Osteoblast (primary cell): ENCODE measurements at places on chromosomes 2 and 18. TPM values are rescaled to one million over a fixed set of nuclear protein-coding genes. Genes with fewer than 3 reads are reported as not detected.

DNA sequence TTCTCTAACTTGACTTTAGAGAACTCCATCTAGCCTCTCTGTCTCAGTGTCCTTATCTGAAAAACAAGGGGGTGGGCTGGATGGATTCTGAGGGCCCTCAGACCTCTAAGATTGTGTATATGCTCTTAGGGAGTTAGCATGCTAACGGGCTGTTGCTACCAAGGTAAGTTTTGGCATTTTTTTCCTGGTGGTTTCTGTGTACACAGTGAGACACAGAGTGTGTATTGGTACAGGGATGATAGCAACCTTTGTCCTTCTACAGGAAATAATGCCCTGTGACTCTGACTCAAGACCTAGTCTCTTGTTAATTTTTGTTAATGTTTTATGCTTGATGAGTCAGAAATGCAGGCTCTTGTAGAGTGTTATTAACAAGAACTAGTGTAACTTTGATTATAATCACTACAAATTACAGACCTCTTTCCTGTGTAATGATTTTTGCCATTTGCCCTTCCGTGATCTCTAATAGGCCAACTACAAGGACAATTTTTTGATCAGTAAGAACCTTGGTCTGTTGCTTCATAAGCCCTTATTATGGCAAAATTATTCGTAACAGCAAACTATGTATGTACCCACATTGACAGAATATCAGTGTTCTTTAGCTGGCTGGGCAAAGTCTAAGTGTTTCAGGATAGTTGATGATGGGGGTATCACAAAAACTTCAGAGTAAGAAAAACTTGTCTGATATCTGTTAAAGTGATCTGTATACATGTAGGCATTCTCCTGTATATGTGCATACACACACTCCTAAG, 89.7 kb downstream of the SPTBN1 start:
- H3K4me3 ChIP-seq: no peak overlapping the region
- H3K27me3 ChIP-seq: no peaks in the 10 kb centered on the region
- peaks cover 9% of the 10 kb centered on the region for H3K4me1 ChIP-seq

Gene KLF7
- 31.1 and 38.9 TPM in 2 replicates for total RNA-seq

DNA sequence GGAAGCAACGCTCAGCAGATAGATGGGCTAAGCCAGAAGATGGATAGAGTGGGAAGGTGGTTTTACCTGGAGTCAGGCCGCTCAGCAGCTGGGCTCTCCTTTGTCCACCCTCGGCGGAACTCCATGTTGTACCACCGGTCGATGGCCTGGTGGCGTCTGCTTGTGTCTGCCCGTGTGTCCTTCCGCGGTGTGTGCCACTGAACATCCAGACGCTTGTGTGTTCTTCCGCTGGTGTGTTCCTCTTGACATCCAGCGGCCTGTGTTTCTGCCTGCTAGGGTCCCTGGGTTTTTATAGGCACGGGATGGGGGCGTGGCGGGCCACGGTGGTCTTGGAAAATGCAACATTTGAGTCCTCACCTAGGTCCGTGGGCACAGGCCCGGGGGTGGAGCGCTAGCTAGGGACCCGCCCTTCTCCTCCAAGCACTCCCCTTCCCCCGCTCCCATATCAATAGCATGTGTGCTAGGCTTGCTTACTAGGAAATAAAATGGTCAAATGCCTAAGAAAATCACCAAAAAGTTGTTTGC, 1431.7 kb upstream of the ACVR2A start:
- no peak for DNase-seq
- H3K4me3 ChIP-seq: no peak overlapping the region
- no peaks in the 10 kb centered on the region for H3K27me3 ChIP-seq
- H3K4me1 ChIP-seq: no peaks in the 10 kb centered on the region

DNA sequence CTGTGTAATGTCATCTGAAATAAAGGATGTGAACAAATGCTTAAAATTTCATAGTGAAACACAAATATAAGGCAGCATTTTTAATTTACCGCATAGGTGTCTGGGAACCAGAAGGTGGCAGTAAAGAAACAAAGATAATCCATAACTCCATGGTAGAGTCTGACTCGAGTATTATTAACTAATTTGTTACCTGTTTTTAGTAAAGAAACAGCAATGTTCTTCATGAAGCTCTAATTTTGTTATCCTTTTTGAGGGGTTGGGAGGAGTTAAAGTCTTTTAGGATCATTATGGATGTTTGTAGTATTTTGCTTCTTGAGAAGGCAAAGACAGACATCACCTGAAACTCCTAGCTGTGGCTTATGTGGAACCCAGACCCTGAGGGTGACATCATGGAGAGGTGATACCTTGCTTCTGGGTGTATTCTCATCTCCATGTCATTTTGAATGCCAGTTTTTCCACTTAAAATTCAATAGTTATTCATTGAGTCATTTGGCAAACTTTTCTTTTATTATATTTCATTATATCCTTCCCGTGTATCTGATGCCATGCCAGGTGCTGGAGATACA, 286.2 kb upstream of the EPAS1 start:
- H3K27ac ChIP-seq: no peak overlapping the region
- no peaks in the 10 kb centered on the region for H3K27me3 ChIP-seq
- DNase-seq: peak; percentile 76
- no peaks in the 10 kb centered on the region for H3K36me3 ChIP-seq
- no peak overlapping the region for H3K4me3 ChIP-seq

- H3K4me1 ChIP-seq: peaks cover 18% of the 10 kb centered on the region
- H3K4me3 ChIP-seq: peak overlapping the region; percentile 54
- peak; percentile 91 for DNase-seq
- peak overlapping the region; percentile 92 for H3K27ac ChIP-seq
Observed at GRCh38 chr18:12048827-12049175, 44.8 kb upstream of the ANKRD62 start.

Gene CPO
- not detected in 2 replicates for total RNA-seq

DNA sequence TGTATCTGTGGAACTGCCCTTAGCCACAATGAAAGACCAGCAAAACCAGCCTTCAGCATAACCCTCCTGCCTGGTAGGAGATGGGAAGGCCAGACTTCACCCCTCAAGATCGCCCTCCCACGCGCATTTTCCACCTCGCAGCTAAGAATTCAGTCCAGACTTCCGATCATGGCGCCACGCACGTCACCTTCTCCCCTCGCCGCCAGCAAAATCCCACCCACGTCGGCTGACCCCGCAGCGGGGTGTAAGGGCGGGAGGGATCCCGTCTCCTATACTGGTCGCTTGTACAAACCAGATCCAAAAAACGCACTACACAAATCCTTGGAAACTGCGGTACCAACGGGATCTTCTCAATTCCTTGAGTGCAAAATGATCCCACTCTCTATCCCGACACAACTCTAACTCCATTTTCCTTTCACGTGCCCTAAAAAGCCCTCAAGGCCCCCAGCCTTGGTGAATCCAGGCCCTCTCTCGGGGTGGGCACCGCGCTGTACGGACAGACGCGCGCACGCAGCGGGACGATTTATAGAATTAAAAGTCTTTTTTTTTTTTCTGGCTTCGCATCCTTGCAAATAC, 1.0 kb upstream of the BMPR2 start:
- peak overlapping the region; percentile 98 for H3K4me3 ChIP-seq
- no peaks in the 10 kb centered on the region for H3K27me3 ChIP-seq
- peaks cover 14% of the 10 kb centered on the region for H3K4me1 ChIP-seq
- peak overlapping the region; percentile 97 for H3K27ac ChIP-seq
- H3K36me3 ChIP-seq: no peaks in the 10 kb centered on the region

DNA sequence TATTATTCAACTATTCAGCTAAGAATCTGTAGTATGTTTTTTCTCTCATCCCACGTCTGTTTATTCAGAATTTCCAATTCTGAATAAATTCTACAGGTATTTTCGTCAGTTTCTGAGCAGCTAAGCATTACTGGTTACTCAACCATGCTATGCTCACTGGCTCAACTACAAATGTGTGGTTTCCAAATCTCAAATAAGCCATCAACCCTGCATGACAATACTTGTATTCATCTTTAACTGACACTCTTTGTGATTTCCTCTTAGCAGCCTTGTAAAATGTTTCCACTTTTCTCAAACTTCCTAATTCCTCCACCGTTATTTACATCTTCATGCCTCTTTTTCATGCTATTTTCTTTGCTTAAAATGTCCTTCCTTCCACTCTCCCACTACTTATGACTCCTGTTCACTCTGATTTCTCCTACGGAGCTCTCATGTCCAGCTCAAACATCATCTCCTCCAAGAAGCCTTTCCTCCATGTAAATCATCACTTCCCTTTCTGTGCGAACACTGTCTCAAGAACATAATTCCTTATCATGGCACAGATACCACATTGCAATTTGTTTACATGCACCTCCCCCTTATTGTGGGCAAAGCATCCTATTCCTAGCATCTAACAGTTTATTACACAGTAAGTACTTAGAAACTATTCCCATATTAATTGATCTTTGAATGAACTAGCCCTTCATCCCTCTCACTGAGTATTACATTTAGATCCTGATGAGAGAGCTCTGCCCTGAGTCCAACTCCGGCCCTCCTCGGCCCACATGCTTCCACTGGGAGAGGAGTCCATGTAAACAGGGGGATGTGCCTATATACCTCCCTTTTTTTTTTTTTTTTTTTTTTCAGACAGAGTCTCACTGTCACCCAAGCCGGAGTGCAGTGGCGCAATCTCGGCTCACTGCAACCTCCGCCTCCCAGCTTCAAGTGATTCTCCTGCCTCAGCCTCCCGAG, 10.5 kb downstream of the CCDC88A start:
- H3K27me3 ChIP-seq: no peaks in the 10 kb centered on the region
- peaks cover 35% of the 10 kb centered on the region for H3K36me3 ChIP-seq
- H3K4me1 ChIP-seq: peaks cover 21% of the 10 kb centered on the region
- H3K4me3 ChIP-seq: peak overlapping the region; percentile 69

DNA sequence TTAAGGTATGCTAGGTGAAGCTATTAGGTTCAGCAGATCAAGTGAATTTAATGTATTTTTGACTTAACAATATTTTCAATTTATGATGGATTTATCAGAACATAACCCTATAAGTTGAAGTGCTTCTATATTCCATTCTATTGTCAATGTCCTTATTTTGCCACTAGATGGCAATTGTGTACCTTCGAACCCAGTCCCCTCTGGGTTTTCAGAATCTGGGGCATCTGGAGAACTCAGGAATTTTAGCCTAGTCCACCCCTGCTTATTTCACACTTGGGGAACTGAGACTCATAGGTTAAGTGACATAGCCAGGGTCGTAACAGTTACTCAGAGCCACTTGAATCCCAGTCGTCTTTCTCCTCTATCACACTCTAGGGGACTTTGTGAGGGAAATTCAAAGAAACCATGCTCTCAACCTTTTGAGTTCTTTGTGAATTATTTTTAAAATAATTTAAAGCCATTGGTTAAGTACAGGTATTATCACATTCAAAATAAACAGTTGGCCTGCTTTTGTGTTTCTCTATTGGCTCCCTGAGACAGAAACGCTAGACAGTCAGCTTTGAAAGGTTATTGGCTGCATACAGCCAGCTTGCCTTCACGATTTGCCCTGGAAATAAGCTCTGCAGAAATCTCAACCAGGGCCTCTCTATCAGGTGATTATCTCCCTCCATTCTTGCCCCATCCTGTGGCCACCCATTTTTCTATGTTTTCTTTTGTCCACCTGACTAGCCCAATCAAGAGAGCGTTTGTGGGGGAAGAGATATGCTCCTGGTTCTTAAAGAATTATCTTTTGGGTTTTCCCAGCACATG, 145.0 kb downstream of the TTC27 start:
- no peaks in the 10 kb centered on the region for H3K36me3 ChIP-seq
- H3K4me1 ChIP-seq: peaks cover 3% of the 10 kb centered on the region
- DNase-seq: no peak
- H3K27ac ChIP-seq: no peak overlapping the region
- no peaks in the 10 kb centered on the region for H3K27me3 ChIP-seq
- H3K4me3 ChIP-seq: no peak overlapping the region

GRCh38 chr18:49886891-49887764, 73.8 kb upstream of the ACAA2 start:
- H3K4me3 ChIP-seq: no peak overlapping the region
- no peak for DNase-seq
- H3K36me3 ChIP-seq: no peaks in the 10 kb centered on the region
- no peaks in the 10 kb centered on the region for H3K27me3 ChIP-seq
- no peak overlapping the region for H3K27ac ChIP-seq

Gene IL36G
- not detected in 2 replicates for total RNA-seq

GRCh38 chr2:222293660-222294630, 4.9 kb downstream of the PAX3 start:
- H3K4me1 ChIP-seq: peaks cover 3% of the 10 kb centered on the region
- H3K27ac ChIP-seq: no peak overlapping the region
- H3K27me3 ChIP-seq: peaks cover 86% of the 10 kb centered on the region
- no peak overlapping the region for H3K4me3 ChIP-seq
- no peak for DNase-seq

Gene ZC3H15
- 71.7 and 71.9 TPM in 2 replicates for total RNA-seq

GRCh38 chr18:53864770-53865169, 359.7 kb downstream of the MBD2 start:
- H3K4me1 ChIP-seq: no peaks in the 10 kb centered on the region
- no peaks in the 10 kb centered on the region for H3K27me3 ChIP-seq
- no peaks in the 10 kb centered on the region for H3K36me3 ChIP-seq

Gene SLC40A1
- total RNA-seq: 10.9 and 13.6 TPM in 2 replicates

Gene CMPK2
- 2.1 and 2.2 TPM in 2 replicates for total RNA-seq

Gene C2orf92
- 2.5 and 3.2 TPM in 2 replicates for total RNA-seq

- H3K27me3 ChIP-seq: peaks cover 70% of the 10 kb centered on the region
- no peaks in the 10 kb centered on the region for H3K36me3 ChIP-seq
- H3K4me3 ChIP-seq: no peak overlapping the region
- no peak overlapping the region for H3K27ac ChIP-seq
- H3K4me1 ChIP-seq: no peaks in the 10 kb centered on the region
Observed at GRCh38 chr2:110735366-110735765, 3.0 kb downstream of the ACOXL start.

Gene OR6B2
- total RNA-seq: not detected in 2 replicates

DNA sequence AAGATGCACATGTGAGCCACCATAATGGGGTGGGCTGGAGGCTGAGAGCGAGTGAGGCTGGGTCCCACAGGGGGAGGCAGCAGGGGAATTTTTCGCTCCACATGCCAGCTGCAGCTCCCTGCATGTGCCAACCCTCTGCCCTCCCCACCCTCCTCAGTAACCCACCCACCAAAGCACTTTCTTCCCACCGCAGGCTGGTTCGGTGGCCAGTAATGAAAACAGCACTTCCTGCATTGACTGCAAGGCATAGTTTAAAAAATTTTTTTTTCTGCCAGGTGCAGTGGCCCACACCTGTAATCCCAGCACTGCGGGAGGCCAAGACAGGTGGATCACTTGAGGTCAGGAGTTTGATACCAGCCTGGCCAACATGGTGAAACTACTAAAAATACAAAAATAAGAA, 147.5 kb upstream of the TTC39C start:
- H3K27me3 ChIP-seq: no peaks in the 10 kb centered on the region
- H3K4me1 ChIP-seq: peaks cover 15% of the 10 kb centered on the region
- no peaks in the 10 kb centered on the region for H3K36me3 ChIP-seq
- H3K4me3 ChIP-seq: no peak overlapping the region

DNA sequence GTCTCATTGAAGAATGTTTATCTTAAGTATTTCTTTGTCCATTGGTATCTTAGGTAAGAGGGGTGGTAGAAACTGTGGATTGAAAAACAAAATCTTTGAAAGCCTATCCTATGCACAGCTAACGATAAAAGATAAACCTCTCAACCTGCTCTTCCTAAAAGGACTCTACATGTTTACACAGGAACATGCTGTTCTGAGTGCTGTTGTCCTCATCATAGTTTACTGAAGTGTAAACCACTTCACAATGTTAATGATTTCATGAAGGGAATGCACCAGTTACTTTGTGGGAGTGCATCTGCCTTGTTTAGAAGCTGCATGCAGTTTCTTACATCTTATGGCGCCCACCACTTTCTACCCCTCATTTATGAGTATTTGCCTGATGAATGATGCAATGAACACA, 1.2 kb downstream of the ACMSD start:
- peaks cover 16% of the 10 kb centered on the region for H3K4me1 ChIP-seq
- H3K27ac ChIP-seq: no peak overlapping the region
- H3K36me3 ChIP-seq: no peaks in the 10 kb centered on the region
- no peak overlapping the region for H3K4me3 ChIP-seq
